Stimulated activated CD4-positive, alpha-beta T cell treated with anti-CD3 and anti-CD28 coated beads, TNF-alpha, amount 100 ng/mL, for 4 hours (primary cell): ENCODE measurements at places on chromosomes 3 and 15.

- no peak for DNase-seq
Measured at GRCh38 chr3:78872195-78872594, 895.6 kb downstream of the ROBO1 start.

- DNase-seq: no peak
Measured at GRCh38 chr3:162143180-162143579, 646.6 kb downstream of the OTOL1 start.

DNA sequence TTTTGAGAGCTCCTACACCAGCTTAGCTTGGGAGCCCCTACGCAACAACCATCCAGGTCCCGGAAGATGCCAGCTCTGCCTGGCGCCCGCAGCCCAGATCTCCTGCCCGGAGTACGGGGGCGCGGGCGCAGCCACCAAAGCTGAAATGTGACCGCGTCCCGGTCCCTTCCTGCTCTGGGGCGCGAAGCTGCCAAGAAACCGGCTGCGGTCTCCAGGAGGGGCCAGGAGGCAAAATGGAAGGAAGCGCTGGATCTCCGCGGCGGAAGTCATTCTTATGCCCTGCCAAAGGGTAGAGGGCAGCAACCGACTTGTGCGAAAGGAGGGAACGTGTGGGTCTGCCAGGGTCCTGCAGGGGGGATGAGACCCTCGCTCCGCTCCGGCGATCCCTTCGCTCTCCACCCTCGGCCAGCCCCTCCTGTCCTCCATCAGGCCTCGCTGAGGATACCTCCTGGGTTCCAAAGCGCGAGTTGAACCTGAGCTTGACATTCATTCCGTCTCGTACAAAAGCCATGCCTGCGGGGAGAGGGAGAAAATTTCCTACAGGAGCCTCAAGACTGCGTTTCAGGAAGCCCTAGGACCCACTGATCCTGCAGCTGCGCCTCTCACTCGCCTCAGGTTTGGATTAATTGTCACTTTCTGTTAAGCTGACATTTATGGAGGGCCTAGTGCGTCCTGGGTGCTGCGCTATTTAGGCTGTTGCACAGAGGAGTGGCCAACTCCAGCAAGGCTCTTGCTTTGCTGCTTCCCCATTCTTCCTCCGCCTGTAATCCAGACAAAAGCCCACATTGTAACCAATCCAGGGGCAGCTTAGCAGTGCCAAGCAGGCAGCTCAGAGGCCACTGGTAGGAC is 98.3 kb upstream of the VGLL3 start:
- no peak for DNase-seq

DNA sequence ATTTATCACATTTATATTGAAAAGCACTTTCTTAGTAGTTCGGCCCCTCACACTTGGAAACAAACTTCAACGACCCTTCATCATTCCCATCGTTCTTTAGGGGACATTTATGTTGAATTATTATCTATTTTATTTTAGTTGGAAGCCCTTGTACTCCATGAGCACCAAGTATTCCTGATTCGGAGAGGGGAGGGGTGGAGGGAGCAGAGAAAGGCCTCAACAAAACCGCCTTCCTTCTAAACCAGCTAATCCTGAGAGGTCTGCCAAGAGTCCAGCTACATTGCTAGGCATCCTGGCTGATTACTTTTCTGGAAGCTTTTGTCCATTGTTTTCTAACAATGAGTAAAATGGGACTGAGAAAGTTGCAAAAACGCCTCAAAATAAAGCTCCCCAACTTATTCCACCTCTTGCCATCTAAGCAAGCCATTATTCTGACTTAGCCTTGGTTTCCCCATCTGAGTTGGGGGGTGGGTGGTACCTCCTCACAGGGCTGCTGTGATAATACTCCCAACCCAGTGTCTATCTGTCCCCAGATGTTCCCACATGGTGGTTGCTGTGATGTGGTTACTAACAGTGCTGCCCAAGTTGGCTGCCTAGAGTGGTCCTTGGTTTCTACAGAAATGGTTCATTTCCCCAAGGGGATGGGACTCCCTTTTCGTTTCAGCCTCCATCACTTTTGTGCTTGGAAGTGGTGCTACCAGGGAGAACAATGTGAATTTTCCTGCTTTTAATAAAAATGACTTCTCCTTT is 1.2 kb upstream of the TMEM158 start:
- DNase-seq: no peak

DNA sequence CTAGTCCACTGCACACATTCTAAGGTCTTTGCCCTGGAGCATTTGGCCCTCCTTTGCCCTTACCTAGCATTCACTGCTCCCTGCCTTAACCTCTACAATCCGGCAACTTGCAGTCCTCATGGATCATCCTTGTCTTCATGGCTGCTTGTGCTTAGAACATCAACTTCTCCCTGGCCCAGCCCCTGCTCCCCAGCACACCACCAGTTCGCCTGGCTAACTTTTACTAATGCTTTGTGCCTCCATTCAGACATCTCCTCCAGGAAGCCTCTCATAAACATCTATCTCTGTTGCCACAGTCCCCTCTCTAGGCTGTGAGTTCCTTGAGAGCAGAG is 57.1 kb downstream of the AAGAB start:
- no peak for DNase-seq

DNA sequence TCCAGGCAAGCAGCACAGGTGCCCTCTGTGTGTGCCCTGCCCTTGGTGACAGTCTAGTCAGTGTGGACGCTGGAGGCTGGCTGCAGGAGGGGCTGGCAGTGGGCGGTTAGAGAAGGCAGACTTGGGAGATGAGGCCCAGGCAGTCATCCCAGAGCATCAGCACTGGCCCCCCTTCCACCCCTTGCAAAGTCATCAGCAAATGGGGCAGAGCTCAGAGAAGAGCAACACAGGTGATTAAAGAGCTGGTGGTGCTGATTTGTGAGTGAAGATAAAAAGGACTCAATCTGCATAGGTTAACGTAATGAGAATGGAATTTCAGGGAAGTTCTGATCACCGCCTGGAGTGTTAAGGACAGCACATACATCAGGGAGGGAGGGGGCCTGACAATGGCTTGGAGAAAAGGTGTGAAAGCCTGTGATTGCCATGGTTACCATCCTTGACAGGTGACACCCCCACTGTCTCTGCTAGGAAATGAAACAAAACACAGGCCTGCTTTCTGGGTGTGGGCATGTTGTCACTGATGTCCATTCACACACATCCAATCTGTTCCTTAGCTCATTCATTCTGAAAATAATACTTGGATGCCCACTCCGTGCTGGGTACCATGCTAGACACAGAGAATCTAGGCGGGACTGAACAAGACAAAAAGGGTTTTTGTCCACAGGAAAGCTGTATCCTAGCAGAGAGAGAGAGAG is 269.6 kb upstream of the ST8SIA2 start:
- no peak for DNase-seq

DNA sequence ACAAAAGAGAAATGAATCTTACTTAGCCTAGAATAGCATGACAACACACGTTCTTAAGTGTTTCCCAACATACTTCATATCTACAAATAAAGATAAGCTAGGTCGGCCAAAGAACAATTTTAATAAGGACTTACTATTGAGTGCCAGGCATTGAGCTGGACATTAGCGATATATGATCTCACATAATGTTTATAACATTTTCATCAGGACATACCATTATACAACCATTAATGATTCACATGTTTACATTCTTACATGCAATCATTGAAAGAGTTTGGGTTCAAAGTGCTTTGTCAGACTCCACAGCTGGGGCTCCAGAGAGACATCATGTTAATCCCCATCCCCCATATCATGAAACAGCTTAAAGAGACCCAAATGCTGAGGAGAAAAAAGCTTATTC is 189.0 kb downstream of the STT3B start:
- no peak for DNase-seq

DNA sequence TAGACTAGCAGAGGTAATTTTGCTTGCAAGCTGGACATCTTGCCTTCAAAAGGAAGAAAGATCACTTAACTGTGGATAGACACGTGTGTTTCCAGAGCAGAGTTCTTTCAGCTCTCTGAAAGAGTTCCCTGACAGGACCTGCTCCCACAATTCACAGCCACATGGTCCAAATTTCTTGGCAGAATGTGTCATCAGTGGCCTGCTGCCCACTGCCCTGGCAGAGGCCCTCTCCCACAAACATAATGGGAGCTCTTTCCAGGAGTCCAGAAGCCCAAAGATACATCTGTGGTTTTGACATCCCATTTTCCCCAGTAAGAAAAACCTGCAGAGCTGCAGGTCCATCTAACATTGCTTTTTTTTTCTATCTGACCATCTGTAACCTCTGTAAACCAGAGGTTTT is 48.3 kb downstream of the SERPINI1 start:
- DNase-seq: no peak

DNA sequence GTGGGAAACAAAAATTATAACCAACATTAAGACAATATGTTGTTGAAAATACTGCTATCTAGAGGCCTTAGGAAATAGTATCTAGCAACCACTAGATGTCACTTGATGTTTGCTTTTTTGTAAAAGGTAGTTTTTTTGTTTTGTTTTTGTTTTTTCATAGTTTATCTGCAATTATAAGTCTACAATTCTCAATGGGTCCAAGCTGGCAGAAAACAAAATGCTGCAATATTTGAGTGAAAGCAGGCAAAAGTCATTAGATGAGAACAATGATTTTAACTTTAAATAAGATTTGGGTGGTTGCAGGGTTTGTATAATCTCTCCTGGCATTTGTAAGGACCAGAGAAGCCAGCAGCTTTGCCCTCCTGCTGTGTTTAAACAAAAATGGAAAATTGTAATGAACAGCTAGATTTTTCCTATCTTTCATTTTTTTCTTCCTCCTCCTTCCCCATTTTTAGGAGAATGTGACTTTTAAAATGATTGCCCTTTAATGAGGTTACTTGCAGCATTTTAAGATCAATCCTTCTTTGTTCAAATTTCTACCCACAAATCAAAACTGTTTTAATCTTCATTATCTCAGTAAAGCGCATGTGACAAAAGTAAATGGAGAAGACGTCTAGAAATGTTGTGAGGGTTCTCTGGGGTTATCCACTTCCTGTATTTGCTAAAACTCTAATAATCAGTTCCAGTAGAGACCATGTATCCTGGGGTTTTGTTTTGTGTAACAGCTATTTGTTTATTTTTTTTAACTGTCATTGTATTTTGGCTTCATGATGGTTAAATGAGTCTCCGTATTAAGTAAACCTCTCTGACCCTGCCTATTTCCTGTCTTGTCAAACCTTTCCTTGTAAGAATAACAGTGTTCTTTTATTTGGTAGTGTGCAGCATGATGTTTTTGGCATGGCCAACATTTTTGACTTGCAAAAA is 27.3 kb downstream of the DUT start:
- DNase-seq: no peak

GRCh38 chr15:90297021-90297420 is 31.5 kb downstream of the NGRN start:
- DNase-seq: no peak

DNA sequence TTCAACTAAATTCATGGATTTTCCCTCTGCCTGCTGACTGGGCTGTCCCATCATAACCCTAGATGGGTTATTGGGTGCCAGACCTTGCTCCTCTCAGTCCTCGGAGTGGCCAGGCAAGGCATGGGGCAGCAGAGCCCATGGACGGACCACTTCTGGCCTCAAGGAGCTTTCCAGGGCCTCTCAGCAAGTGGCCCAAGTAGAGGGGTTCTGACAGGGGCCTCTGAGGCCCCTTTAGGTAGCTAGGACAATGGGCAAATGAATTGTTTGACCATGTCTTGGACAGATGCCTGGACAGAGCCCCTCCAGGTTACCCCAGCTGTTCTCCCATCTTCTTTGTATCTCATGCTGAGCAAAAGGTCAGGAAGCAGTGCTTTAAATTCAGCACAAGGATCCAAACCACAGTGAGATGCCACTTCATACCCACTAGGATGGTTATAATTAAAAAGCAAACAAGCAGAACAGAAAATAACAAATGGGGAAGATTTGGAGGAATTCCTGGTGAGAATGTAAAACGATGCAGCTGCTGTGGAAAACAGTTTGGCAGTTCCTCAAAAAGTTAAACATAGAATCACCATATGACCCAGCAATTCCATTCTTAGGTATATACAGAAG is 61.6 kb downstream of the SPSB4 start:
- DNase-seq: no peak

- no peak for DNase-seq
Measured at GRCh38 chr3:36957063-36957462, 12.2 kb upstream of the TRANK1 start.

DNA sequence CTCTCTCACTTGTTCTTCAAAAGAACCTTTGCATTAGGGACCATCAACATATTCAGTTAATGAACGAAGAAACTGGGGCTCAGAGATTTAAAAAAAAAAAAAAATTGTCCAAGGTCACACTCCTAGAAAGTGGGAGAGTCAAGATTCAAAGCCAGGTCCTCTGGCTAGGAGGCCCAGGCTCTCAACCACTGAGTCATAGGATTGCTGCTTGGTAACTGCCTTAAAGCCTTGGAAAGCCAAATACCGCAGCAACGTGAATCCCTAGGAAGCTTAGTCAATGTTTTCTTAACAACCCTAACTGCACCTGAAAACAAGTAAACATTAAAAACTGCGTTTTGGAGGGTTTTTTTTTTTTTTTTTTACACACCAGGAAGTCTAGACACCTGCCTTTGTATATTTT is 156.8 kb downstream of the WNT5A start:
- DNase-seq: no peak

- DNase-seq: no peak
Measured at GRCh38 chr15:69643476-69643875, 190.9 kb downstream of the RPLP1 start.
